Tibial artery (tissue), 4 donors: ENCODE measurements at places on chromosomes 2 and 18.
A peak's percentile ranks its signal among the peaks of the same experiment; 100 is the strongest.

- H3K4me3 ChIP-seq, result no peak overlapping the region
- no peaks in the 10 kb centered on the region for H3K36me3 ChIP-seq
- no peak for DNase-seq
- no peaks in the 10 kb centered on the region for H3K4me1 ChIP-seq
- no peak overlapping the region for H3K27ac ChIP-seq
These were observed 1544.4 kb downstream of the LRP1B start for GRCh38 chr2:140586379-140586778.

DNA sequence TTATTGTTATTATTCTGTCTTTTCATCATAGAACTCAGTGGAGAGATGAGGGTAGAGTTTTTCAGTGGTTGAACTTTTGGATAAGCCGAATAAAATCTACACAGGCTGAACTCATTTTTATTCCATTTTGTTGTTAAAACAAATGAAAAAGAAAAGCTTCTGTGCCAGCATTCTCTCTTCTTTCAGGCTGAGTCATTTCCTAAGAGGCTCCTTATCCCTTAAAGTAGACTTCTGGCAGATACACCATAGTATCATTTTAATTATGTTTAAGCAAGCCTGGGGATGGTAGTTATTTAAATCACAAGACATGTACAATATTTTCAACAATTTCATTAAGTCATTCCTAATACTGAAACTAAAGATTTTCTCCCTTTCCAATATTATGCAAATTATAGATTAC lies 1364.0 kb upstream of the NRXN1 start:
- no peak for DNase-seq
- H3K4me1 ChIP-seq, result no peaks in the 10 kb centered on the region

DNA sequence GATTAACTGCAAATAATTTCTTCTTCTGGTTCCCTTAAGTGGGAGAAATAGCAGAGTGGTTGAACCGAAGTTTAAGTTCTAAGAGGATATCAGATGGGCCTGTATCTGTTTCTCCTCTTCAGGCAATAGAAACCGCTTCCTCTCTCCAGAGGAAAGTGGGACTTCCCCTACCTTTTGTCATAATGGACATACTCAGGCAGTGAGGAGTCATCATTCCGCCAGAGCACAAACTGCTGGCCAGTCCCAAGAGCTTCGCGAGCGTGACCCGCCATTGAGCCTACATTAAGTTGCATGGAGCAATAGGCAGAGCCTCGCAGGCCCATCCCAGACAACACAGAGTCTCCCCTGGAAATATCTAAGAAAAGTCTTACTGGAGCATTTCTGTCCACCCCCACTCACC lies 158.9 kb downstream of the LDLRAD4 start:
- H3K4me1 ChIP-seq, result peaks cover 64% of the 10 kb centered on the region
- peak overlapping the region; percentile 37 for H3K27ac ChIP-seq
- no peak for DNase-seq
- no peaks in the 10 kb centered on the region for H3K36me3 ChIP-seq

- H3K27me3 ChIP-seq, result no peaks in the 10 kb centered on the region
- no peak overlapping the region for H3K4me3 ChIP-seq
- no peak overlapping the region for H3K27ac ChIP-seq
- H3K4me1 ChIP-seq, result no peaks in the 10 kb centered on the region
- no peaks in the 10 kb centered on the region for H3K36me3 ChIP-seq
- DNase-seq, result no peak
These were observed 235.1 kb downstream of the GRB14 start for GRCh38 chr2:164386231-164386630.

GRCh38 chr2:11250400-11251196 lies 93.8 kb downstream of the ROCK2 start:
- no peak overlapping the region for H3K4me3 ChIP-seq
- H3K36me3 ChIP-seq, result peaks cover 8% of the 10 kb centered on the region
- H3K27me3 ChIP-seq, result no peaks in the 10 kb centered on the region
- DNase-seq, result no peak

DNA sequence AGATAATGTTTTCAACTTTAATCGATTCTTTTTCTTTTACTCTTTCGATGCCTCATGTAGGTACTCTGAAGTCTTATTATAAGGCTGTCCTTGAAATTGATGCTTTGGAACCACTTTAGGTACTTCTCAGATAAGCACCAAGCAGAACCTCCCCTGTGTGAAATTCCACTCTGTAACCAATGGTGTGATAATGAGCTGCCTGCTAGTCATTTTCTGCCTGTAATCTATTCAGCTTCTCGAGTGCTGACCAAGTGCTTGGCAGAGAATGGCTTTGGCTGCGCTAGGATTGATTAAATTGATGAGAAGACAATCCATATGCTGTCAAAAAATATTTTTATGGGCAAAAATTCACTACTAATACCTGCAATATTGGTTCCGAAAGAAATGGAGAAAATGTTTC lies 132.1 kb upstream of the STON1 start:
- DNase-seq, result no peak
- H3K4me3 ChIP-seq, result no peak overlapping the region
- H3K27ac ChIP-seq, result no peak overlapping the region
- no peaks in the 10 kb centered on the region for H3K4me1 ChIP-seq
- H3K36me3 ChIP-seq, result no peaks in the 10 kb centered on the region

DNA sequence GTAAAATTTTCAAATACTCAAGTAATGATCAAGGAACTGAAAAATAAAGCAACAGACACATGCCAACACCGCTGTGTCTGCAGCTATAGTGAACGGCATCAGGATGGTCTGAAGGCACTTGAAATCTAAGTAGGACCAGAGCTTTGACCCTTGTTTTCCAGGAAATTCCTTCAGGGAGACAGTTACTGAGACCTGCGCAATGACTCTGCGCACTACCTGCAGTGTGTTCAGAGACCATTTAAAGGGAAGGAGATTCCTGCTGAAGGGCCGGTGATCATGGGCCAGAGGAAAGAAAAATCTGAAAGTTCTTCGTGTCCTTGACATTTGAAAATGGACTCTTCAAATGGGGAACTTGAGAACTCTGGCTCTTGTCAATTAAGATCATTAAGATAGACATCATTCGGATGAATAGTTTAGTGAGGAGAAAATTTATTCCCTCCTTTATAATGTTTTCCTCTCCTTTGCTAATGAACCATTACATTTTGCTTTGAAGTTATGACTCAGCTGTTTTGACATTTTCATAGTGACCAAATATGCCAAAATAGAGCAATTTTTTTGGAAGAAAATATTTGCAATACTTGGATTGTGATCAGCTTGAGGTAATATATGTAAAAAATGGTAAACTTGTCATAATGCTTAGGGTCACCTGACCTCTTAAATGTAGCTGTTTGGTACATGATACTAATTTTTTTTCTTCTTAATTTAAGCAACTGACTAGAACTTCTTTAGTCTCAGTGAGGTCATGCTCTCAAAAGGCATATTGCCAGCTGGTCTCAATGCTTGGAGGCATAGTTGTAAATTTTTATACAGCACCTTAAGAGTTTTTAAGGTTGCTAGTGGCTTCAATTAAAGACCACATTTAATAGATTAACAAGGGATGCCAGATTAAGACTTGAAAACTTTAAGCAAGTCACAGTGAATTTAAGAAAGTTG lies 329.3 kb downstream of the ARHGAP15 start:
- H3K4me3 ChIP-seq, result no peak overlapping the region
- no peaks in the 10 kb centered on the region for H3K27me3 ChIP-seq
- H3K36me3 ChIP-seq, result no peaks in the 10 kb centered on the region
- H3K27ac ChIP-seq, result peak overlapping the region; percentile 37
- DNase-seq, result no peak

DNA sequence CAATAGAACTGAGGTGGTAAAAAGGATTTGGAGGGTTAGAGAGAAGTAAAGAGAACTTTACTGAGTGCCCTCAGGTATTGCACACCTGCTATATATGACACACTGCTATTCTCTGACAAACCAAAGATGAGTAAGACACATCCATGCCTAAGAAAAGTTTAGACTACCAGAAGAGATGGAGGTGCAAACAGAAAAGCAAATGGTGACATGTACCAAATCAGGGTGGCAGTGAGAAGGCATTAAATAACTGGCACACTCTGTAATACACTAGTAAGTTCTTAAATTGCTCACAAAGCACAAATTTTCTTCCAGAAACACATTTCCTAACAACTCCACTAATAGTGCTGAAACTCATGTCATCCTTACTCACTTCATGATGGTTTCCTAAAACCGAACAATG lies 88.6 kb downstream of the KCTD18 start:
- no peak for DNase-seq
- H3K27me3 ChIP-seq, result no peaks in the 10 kb centered on the region
- peaks cover 36% of the 10 kb centered on the region for H3K36me3 ChIP-seq
- no peak overlapping the region for H3K27ac ChIP-seq

GRCh38 chr2:233857511-233858141 lies 3.3 kb upstream of the HJURP start:
- no peak overlapping the region for H3K4me3 ChIP-seq
- H3K4me1 ChIP-seq, result peaks cover 10% of the 10 kb centered on the region
- H3K27me3 ChIP-seq, result no peaks in the 10 kb centered on the region

- no peaks in the 10 kb centered on the region for H3K27me3 ChIP-seq
- no peak overlapping the region for H3K27ac ChIP-seq
- no peaks in the 10 kb centered on the region for H3K36me3 ChIP-seq
- H3K4me1 ChIP-seq, result peaks cover 11% of the 10 kb centered on the region
- no peak for DNase-seq
- no peak overlapping the region for H3K4me3 ChIP-seq
These were observed 3.1 kb upstream of the GORASP2 start for GRCh38 chr2:170925923-170926322.

DNA sequence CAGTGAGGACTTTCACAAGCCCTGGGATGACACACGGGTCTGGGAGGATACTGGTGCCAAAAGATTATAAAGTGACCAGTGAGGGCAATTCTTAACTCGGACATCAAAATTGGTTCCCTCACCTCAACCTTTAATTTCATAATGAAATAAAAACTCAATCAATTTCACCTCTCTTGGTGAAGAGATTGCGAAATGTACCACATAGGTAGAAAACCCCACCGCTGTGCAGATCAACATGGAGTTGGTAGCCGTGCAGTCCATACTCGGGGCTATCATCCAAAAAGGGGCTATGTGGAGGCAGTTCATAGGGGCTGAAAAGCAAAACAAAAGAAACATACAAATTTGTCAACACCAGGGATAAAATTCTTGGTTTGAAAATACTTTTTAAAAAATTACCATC lies 24.4 kb downstream of the FBXO15 start:
- no peaks in the 10 kb centered on the region for H3K27me3 ChIP-seq
- no peak for DNase-seq
- H3K4me3 ChIP-seq, result no peak overlapping the region
- no peak overlapping the region for H3K27ac ChIP-seq
- no peaks in the 10 kb centered on the region for H3K4me1 ChIP-seq

DNA sequence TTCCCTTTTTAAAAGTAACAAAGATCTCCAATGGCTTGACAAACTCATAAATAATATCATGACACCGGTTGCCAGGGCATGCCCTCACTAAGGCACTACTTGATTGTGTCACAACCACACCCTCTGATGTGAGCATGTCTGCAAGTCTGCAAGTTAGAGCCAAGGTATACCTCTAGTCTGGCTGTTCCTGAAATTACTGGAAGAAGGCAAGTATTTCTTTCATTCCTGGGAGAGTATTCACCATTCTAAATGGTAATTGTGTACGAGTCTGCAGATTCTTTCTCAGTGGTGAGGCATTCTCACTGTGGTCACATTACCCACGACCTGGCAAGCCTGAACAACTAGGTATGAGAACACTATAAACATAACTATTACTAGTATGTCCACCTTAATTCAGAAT lies 25.7 kb upstream of the RNU4ATAC start:
- H3K4me3 ChIP-seq, result no peak overlapping the region
- H3K36me3 ChIP-seq, result peaks cover 6% of the 10 kb centered on the region
- H3K27me3 ChIP-seq, result no peaks in the 10 kb centered on the region
- DNase-seq, result no peak

DNA sequence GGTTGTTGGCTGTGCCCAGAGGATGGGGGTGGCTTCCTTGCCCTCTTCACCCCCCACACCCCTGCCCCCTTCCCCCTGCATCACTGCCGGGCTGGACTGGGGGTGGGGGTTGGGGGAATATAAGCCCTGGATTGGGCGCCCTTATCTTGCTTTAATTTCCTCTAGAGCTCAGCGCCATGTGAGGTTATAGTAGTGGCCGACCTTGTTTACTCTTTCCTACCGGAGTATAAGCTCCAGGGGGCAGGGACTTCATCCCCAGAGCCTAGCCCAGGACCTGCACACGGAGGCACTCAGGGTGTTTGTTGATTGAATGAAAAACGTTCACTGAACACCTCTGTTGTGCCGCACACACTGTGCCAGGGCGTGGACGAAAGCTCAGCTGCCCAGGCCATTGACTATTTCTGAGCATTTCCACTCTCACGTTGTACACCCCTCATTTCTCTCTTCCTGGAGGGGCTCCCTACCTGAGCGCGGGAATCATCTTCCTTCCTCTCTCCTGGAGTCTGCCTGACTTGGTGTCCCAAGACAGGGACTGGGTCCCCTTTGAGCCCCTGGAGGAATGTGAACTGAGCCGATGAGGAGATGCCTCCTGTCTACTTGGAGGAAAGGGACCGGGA lies 9.3 kb upstream of the SPATA3 start:
- no peak for DNase-seq
- no peaks in the 10 kb centered on the region for H3K36me3 ChIP-seq
- no peaks in the 10 kb centered on the region for H3K27me3 ChIP-seq

GRCh38 chr18:3224223-3224622 lies 4.5 kb upstream of the MYOM1 start:
- DNase-seq, result no peak
- no peaks in the 10 kb centered on the region for H3K27me3 ChIP-seq
- H3K36me3 ChIP-seq, result no peaks in the 10 kb centered on the region
- no peak overlapping the region for H3K27ac ChIP-seq
- H3K4me1 ChIP-seq, result no peaks in the 10 kb centered on the region
- H3K4me3 ChIP-seq, result no peak overlapping the region

DNA sequence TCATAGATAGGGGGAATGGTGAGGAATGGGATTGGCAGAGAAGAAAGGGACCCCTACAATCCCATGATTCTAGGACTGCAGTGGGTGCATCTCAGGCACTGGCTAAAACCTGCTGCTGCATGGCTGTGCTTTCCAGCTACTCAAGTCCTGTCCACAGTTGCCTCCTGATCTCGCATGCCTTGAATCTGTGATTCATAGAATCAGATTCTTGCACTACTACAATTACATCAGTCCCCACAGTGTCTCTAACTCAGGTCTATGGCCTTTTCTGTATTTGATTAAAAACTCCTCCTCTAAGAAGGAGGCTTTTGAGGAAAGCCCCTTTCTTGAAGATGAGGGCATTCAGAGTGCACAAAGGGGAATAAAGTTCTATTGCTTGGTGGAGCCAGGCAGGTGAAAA lies 117.4 kb downstream of the LRATD1 start:
- H3K4me3 ChIP-seq, result no peak overlapping the region
- no peaks in the 10 kb centered on the region for H3K4me1 ChIP-seq
- H3K27me3 ChIP-seq, result no peaks in the 10 kb centered on the region
- H3K36me3 ChIP-seq, result no peaks in the 10 kb centered on the region
- H3K27ac ChIP-seq, result no peak overlapping the region
- DNase-seq, result no peak

DNA sequence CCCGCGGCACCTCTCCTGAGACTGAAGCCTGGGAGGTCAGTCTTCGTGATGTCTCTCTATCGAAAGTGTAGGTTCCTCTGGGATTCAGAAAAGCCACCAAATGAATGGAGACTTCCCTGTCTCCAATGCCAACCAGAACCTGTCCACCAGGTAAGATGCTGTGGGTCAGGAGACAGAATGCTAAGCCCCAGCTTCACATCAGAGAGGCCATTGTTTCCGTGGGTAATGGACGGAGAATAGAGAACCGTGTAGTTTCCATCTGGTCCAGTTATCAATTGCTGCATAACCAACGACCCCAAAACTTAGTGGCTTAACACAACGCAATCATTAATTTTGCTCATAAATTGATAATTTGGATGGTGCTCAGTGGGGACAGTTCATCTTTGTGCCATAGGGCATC lies 93.5 kb downstream of the DDX1 start:
- no peaks in the 10 kb centered on the region for H3K27me3 ChIP-seq
- H3K4me3 ChIP-seq, result no peak overlapping the region
- H3K27ac ChIP-seq, result no peak overlapping the region
- no peaks in the 10 kb centered on the region for H3K36me3 ChIP-seq
- H3K4me1 ChIP-seq, result no peaks in the 10 kb centered on the region
